ENCODE measurements at places on chromosomes 7 and 10.

DNA sequence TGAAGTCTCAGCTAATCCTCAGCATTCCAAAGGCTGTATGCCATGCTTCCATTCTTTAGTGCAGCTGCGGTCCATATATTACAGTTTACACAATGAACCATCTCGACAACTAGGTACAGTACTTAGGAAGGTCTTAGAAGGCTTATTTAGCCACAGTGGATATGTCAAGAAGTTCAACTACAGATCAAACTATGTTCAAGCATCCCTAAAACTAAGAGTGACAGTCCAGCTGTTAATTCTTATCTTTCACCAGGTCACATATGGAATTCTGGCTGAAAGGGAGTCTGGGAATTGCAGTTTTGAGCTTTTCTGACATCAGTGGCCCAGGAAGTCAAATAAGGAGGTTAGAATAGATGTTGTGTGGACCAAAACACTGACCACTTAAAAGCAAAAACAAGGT, 106.8 kb downstream of the SDHAF3 start:
- no peak for DNase-seq

DNA sequence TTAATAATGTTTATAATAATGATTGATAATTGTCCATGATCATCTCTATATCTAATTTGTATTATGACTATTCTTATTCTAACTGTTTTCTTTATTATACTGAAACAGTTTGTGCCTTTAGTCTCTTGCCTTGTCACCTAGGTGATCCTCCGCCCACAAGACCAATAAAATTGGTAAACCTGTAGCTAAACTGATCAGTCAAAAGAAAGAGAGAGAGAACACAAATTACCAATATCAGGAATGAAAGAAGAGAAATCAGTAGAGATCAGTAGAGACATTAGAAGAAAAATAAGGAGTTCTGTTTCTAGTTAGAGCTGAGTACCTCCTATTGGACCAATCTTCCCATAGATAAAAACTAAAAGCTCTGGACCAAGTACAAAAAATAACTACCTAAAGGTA, 6.1 kb upstream of the COA1 start:
- DNase-seq, result no peak

DNA sequence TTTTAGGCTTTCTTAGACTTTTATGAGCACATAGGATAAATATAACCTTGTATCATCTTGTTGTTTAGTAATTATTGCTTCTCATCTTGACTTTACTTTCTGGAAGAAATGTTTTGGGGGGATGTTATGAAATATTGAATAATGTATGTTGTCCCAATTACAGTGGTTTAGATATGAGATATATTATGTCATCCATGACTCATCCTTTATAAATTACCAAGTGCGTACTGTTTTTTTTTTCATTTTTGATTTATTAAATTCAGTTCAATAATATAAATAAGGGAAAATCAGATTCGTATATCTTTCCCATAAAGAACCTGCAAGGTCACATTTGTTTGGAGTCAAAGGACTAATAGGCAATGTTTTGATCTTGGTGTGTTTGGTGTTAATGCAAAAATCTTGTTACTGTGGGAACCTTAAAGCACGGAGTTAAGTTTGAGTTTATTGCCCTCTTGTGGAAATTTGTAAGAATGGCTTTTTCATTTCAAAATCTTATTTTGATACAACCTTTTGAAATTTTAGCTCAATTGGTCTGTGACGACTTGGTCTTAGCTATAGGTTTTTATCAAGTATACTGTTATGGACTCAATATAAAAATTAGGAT, 108.6 kb downstream of the SRI start:
- no peak for DNase-seq

DNA sequence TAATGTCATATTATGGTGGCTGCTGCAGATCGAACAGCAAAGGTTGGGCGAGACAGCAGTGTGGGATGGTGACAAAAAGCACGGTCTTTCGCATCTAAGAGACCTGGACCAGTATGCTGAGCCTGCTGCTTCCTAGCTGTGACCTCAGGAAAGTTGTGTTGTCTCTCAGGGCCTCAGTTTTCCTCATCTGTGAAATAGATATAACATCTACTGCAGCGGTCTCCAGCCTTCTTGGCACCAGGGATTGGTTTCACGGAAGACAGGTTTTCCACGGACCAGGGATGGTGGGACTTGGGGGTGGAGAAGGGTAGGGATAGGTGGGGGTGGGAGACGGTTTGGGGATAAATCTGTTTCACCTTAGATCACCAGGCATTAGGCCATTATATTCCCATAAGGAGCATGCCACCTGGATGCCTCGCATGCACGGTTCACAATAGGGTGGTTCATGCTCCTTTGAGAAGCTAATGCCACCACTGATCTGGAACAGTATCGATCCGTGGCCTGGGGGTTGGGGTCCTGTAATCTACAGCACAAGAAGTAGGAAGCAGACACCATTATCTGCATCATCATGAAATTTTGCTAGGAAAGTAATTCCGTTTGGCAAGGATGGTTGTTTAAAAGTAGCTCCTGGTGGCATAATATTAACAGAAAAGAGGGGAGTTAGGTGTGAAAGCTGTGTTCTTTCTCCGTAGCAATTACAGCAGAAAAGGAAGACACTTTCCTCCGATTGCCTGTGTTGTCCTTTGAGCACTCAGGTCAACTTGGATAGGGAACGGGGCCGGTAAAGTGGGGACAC, 10.8 kb downstream of the KLF6 start:
- no peak for DNase-seq

DNA sequence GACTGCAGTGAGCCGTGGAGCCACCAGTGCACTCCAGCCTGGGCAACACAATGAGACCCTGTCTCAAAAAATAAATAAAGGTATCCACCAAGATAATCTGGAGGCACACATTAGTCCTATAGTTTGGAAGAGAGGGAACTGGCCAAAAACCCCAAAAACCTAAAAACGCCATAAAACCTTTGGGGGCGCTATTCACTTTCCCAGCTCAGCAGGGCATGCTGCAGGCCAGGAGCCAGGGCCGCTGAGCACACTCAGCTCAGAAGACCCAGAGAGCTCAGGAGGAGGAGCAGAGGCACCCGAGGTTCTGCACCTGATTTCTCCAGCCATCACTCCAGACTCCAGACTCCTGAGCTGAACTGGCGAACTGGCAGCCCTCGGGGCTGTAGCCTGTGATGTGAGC, 167.2 kb upstream of the IMMP2L start:
- DNase-seq, result no peak

GRCh38 chr10:63093227-63093626, 39.9 kb upstream of the NRBF2 start:
- no peak for DNase-seq

DNA sequence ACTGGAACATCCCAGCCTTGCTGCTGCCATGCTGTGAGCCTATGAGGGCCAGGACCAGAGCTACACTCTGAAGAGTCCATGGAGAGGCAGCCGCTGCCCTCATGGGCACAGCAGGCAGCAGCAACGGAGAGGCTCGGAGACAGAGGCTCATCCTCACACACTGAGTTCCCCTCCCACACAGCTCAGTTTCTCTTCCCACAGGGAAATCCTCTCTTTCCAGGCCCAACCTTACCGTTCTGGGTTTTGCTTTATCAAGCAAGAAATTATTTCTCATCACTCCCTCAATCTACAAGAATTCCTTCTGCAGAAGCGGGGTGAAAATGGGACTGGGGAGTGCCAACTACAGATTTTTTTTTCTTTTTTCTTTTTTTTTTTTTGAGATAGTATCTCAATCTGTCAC, 36.6 kb downstream of the GOLGA7B start:
- DNase-seq, result no peak

Data from Caco-2 (cell line).